ENCODE measurements at places on chromosomes 3 and 15.

DNA sequence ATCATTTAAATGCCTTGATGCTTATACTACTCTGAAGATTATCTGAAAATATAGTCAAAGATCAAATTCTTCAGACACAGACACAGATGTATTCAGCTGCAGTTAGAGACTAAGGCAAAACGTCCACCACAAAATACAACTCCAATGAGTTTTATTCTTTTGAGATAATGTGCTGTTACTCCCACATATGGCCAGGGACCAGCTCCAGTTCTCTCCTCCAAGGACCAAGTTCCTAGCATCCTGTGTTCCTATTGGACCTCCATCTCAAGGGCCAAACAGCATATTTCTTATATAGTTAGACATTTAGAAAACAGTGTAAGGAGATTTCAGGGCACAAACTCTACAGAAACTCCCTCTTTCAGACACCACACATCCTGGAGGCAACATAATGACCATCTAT, 27.1 kb downstream of the IP6K1 start:
- no peak for DNase-seq

GRCh38 chr15:40445421-40445922, 4.7 kb downstream of the BAHD1 start:
- DNase-seq = no peak

DNA sequence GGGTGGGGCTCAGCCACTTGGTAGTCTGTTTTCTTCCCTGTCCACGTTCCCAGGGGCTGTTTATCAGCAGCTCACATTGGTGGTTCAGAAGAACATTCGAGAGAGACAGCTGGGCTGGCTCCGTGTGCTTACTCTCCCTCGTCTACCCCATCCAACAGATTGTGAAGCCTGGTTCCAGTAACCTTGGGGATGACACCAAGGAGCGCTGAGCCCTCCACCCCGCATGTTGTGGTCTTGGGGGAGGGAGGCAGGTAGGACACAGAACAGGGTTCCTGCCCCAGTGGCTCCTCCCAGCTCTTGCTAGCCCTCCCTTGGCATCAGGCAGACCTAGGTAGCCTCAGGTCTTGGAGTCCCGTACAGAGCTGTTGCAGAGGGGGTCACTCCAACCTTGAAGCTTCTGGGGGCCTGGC, 33.1 kb downstream of the KLF13 start:
- DNase-seq = no peak

GRCh38 chr15:78810362-78811123, 721 bp downstream of the ADAMTS7 start:
- DNase-seq = no peak

DNA sequence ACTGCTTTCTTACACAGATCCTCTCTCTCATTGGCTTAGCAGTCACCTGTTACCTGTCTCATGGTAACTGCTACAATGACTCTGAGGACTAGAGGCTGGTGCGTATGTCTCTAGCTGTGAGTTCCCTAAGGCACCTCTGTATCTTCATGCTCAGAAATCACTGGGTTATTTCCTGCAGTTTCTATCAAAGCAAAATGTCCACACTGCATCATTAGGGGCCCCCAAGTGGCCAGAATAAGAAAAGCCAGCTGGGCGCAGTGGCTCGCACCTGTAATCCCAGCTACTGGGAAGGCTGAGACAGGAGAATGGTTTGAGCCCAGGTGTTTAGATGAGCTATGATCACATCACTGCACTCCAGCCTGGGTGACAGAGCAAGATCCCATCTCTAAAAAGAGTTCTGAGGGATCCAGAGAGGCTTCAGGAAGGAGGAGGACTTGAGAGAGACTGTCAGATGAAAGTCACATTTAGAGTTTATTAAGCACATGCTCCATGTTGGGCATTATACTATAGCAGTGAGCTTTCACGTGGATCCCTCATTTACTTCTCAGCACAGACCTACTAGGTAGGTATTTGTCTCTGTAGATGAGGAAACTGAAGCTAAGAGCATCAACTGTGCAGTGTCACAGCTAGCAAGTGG, 2.3 kb upstream of the VPS18 start:
- DNase-seq = no peak

DNA sequence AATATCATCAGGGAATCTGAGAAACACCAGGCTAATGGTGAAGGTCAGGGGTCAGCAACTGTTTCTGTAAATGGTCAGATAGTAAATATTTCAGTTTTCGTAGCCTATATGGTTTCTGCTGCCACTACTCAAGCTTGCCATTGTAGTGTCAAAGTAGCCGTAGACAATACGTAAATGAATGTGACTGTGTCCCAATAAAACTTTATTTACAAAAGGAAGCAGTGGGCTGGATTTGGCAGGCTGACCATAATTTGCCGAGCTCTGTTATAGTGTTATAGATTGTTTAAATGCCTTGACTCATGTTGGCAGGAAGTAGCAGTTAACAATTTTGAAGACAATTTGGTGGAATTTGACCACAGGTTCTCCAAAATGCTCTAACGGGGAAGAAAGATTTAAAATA, 548.2 kb downstream of the FOXP1 start:
- DNase-seq = no peak

DNA sequence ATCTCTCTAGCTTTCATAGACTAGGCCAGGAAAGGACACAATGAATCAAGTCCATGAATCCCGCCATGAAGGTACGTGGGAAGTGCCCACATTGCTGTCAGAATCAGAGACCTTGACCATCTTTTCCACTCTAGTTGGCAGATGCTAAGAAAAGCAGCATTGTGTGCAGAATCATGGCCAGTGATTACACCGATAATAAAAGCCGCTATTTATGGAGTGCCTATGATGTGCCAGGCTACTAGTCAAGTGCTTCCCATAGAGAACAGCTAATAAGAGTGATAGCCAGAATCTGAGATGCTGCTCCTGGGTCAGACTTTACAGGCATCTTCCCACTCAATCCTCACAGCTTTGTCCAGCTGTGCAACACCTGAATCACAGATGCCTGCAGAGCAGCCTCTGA, 13.2 kb upstream of the RPL32 start:
- DNase-seq = no peak

DNA sequence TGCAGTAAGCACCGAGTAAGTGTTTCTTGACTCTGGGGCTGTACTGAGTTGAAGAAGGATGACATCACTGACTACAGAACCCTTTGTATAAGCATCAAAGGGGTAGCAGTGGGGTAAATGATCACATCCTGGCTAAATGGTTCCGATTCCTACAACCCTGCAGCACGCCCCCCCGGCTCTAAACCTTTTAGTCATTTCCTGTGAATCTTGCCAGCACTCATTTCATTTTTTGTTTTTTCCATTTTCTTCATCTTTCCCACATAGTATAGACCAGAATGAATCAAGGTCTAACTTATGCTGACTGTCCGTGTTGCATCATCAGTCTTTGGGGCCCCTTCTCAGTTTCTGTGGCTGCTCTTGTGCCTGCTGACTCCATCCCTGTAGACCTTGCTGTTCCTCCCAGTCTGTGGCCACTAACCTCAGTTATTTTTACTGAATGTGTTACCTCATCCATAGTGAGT, 383.1 kb upstream of the TPRG1 start:
- peak; percentile 61 for DNase-seq

DNA sequence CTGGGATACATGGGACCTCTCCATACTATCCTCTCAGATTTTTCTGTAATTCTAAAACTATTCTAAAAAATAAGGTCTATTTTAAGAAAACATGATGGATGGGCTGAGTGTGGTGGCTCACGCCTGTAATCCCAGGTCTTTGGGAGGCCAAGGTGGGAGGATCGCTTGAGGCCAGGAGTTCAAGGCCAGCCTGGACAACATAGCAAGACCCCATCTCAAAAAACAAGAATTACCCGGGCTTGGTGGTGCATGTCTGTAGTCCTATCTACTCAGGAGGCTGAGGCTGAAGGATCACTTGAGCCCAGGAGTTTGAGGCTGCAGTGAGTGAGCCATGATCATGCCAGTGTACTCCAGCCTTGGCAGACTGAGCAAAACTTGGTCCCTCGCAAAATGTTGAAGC, 9.4 kb downstream of the ZNF639 start:
- DNase-seq = no peak

DNA sequence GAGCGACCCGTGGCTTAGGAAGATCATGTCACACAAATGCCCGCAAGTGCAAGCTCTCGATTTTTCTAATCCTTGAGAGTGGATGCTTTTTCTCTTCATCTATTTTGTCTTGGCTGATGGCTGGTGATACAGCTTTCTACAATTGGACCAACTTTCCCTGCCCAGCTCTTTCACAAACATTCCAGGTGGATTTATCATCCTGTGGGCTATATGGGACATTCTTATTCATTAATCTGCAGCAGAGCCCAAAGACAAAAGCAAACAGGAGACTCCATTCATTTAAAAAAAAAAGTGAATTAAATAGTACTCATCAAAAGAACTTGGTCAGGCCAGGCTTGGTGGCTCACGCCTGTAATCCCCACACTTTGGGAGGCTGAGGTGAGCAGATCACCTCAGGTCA, 14.2 kb upstream of the TSEN2 start:
- no peak for DNase-seq

- DNase-seq = no peak
Observed at GRCh38 chr3:132079147-132079546, 44.3 kb upstream of the CPNE4 start.

DNA sequence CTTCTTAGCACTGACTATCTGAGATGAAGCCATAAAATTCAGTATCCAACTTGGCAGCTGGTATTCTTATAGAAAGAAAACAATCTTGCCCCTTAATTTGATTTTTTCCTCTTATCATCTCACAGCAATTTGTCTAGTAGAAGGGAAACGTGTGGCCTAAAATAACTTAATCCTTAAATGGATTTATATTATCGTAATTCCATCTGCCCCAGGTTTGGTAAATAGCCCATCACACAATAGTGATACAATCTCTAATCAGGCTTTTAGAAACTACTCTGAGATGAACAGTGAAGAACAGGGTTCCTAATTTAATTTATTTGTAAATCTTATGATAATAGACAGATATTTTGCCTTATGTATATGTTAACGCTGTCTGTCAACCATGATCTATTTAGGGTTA, 24.8 kb downstream of the PEX5L start:
- no peak for DNase-seq

DNA sequence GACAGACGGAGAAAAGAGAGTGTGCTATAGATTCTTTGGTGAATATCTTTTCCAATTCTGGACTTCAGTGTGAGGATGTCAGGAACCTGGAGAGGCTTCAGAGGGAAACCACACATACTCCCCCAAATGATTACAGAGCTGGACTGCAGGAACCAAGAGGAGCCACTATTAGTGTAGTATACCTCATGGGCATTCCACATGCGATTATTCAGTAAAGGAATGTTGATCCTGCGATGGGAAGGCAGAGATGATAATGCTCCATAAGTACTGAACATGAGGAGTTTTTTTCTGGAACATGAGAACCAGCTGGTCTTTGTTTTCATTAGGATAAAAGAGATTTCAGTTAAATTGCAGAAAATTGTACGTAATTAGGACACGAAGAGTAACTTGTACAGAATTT, 18.7 kb downstream of the STARD9 start:
- no peak for DNase-seq

DNA sequence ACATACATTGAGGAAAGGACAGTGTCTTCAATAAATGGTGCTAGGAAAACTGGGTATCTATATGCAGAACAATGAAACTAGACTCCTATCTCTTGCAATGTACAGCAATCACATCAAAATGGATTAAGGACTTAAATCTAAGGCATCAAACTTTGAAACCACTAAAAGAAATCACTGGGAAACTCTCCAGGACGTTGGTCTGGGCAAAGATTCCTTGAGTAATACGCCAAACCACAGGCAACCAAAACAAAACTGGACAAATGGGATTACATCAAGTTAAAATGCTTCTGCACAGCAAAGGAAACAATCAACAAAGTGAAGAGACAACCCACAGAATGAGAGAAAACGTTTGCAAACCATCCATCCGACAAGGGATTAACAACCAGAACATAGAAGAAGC, 14.5 kb downstream of the LAMP3 start:
- no peak for DNase-seq

DNA sequence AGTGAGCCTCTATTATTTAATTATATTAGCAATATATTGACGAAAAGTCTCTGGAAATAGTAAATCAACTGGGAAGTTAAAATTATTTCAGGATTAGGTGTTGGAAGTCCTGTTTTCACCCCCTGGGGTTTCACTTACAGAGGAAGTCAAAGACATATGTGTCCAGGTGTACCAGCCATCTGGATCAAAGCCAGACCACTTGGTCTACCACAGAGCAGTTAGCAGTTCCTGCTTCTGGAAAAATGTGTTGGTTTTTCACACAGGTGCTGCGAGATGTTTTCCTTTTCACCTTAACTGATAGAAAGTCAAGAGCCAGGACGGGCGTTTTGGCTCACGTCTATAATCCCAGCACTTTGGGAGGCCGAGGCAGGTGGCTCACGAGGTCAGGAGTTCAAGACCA, 13.1 kb downstream of the MME start:
- no peak for DNase-seq

DNA sequence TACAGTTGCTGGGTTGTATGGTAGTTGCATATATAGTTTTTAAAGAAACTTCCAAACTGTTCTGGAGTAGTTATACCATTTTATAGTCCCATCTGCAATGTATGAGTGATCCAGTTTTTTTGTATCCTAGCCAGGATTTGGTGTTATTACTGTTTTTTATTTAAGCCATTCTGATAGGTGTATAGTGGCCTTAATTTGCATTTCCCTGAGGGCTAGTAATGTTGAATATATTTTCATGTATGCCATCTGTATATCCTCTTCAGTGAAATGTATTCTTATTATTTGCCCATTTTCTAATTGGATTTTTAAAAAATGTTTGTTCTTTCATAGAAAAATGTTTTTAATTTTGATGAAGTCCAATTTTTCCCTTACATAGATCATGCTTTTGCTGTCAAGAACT, 29.2 kb downstream of the PXK start:
- no peak for DNase-seq

Measured in CD4-positive, alpha-beta T cell treated with Interleukin-15 for 1 hour (primary cell).